ENCODE measurements at places on chromosomes 12 and 14.

GRCh38 chr14:101495284-101495683 is 66.0 kb upstream of the DIO3 start:
- DNase-seq = no peak

- no peak for DNase-seq
Observed at GRCh38 chr12:97797473-97797872, 334.9 kb downstream of the RMST start.

DNA sequence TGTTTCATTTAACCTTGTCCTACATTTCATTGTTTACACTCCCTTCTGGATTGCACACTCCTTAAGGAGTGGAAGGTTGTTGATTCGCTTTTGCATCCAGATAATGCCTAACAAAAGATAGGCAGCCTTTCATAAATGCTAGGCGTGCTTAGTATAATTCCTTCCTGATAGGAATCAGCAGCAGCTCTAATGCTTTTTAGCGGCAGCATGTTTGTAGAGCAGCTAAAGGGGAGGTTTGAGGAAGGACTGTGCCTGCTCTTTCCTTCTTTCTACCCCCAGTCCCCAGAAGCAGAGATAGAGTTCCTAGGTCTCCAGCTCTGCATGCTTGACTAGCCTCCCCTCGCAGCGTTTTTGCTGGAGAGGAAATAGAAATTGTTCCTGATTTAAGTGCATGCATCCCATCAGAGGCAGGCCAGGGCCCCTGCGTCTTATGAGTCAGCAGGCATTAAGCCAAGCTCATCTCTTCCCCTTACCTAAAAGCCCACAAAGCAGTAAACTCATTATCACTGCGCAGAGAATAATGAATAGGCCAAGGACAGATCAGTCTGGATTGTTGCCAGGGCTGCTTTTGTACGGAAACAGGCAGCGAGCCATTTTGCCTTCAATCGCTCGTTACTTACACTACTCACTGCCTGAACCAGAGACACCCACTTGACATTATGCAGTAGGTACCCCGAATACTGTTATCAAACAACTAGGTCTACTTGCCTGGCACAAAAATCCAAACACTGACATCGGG is 14.0 kb upstream of the TBPL2 start:
- DNase-seq = peak; percentile 70

DNA sequence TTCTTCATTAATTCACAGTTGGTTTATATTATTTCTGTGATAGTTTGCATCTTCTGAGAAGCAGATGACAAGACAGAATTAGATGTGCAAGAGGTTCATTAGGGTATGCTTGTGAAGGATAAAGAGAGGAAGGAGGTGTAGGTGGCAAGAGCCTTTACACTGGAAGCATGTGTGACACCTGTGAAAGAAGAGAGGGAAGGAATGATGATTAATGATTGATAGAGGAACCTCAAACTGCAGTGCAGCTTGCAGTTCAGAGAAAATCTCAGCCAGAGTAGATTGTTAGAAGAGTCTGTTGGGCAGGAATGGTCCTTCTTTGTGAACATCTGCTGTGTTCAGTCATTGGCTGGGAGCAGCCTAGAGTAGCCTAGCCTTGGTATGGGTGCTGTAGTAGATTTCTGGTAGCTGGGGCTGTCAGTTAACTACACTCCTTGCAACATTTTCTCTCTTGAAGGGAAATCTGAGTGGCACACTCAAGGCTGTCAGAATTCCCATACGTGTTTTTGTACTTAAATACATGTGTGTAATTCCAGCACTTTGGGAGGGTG is 9.0 kb downstream of the RCOR1 start:
- no peak for DNase-seq
